ENCODE measurements at places on chromosomes 12 and 14.
A peak's percentile ranks its signal among the peaks of the same experiment; 100 is the strongest.

DNA sequence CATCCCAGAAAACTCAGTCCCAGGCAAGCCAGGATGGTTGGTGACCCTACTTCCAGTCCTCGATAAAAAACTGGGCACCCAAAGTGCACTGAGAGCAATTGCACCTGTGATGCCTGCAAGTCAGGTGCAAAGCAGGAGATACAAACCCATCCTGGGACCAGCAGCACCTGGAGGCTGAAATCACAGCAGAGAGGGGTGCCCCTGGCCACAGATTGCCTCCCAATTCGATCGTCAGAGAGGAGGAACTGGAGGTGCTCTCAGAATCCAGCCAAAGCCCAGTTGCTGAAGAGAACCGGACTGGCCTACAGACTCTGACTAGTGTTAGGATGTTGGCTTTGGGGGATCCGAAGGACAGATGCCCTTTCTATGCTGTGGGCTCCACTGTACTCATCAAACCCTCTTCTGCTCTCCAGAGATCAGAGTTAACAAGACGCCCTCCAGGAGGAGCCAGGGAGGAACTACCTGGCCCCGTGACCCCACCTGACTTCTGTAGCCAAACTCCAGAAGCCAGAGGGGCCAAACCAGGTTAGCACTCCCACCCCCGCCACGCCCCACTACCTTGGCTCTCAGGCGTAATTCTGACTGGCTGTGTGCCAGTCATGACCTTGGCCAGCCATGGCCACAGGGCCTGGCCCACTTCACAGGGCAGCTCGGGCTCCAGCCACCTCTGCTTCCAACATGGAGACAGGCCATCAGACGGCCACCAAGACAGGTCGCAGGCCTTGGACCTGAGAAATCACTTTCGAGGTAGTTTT is 284.5 kb upstream of the RTL1 start:
- no peak for DNase-seq

GRCh38 chr14:53982546-53982945 is 25.9 kb upstream of the BMP4 start:
- no peak for DNase-seq

- DNase-seq, result no peak
Measured at GRCh38 chr12:32051511-32052211, 55.0 kb upstream of the BICD1 start.

- DNase-seq, result peak; percentile 69
Measured at GRCh38 chr12:6535960-6536847, 1.9 kb downstream of the GAPDH start.
